ENCODE measurements at places on chromosomes 11 and 22.

DNA sequence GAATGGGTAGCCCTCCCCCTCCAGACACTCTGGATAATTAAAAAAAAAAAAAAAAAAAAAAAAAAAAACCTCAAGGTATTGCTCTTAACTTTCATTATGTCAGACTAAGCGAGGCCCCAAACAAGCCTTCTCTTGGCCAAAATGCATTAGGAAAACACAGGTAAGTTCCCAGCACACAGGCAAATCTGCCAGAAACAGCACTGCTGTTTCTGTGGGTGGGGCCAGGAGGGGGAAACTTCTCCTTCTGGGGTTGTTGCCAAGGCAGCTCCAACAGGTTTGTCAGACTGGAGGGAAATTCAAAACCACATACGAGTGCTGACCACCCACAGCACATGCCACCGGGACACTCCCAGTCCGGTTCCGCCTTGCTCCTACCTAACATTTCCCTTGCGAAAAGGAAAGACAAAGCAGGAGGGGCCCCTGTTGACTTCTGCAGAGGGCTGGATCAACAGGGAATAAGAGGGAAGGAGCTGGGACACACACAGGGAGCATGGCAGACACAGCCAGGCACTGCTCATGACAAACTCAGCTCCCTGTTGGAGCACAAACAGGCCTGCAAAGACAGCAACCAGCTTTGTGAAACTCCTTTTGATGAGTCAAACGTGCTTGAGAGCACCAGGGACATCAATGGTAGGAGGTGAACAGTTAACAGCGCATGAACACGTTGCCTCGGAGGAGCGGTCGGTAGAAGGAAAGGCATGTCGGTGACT lies 55.0 kb downstream of the MYH9 start:
- peak; percentile 97 for DNase-seq

- DNase-seq, result no peak
Observed at GRCh38 chr11:34910817-34911216, 5.4 kb downstream of the APIP start.

DNA sequence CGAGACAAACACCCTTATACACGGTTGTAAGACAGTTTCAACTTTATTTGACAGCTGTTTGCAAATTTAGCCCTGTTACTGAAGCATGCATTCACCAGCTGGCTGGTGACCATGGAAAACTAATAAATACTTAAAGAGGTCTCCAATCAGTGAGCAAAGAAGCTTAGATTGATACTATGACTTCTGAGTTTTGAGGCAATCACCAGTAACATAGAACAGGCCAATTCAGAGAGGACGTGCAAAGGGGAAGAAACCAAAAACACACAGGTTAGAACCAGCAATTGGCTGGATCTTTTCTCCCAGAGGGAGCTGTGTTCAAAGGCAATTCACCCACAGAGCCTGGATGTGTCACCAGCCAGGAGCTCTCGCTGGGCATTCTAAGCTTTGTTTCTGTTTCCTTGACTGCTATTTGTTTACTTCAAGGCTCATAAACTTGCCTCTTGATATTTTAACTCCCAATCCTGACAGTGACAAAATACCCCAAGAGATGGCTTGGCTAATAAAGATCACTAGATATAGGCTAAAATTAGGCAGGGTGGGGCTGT lies 113.6 kb upstream of the MTMR2 start:
- DNase-seq, result no peak

- peak; percentile 50 for DNase-seq
Observed at GRCh38 chr11:88357323-88358039, 19.9 kb upstream of the CTSC start.

DNA sequence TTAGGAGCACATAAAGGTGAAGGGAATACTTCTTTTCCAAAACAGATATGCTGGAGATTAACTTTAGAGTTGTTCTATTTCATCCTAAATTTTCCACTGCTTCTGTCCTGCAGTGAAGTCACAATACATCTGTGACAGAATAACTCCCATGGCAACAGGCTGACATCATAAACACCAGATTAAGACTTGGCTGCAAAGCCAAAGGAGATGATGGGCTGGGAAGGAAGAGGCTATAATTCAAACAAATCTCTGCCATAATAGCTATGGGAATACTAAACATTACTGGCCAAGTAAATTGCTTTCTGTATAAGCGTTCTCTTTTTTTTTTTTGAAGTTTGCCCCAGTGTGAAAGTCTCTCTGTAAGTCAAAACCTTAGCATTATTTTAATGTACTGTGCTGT lies 107.7 kb downstream of the CADM1 start:
- no peak for DNase-seq

GRCh38 chr11:105610871-105611571 lies 1.1 kb downstream of the GRIA4 start:
- peak; percentile 1 for DNase-seq

GRCh38 chr11:108854346-108854745 lies 189.5 kb downstream of the DDX10 start:
- DNase-seq, result no peak

- no peak for DNase-seq
Observed at GRCh38 chr11:120153221-120153620, 15.3 kb upstream of the TRIM29 start.

DNA sequence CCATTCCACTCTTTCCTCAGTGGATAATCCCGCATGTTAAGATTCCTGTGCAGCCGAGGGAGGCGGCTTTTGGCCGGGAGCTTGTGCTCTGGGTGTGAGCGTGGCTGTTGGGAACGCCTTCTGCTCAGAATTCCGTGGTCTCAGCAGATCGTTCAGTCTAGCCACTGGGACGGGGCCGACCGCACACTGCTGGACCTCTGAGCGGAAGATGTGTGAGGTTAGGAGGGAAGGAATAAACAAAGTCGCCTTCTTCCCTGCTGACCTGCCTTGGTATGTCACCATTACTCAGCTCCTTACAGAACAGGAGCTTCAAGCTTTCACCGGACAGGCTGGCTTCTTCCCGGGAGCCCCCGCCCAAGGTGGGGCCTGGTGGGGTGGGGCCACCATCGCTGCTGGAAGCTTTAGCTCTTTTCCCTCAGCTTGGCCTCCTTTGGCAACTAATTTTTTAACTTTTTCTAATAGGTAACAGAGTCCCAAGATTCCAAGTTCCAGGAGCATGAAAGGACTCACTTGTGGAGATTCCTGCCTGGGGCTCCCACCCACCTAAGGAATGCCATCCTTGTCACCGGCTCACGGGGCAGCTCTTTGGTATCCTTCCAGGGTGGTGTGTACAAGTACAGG lies 22.5 kb upstream of the SEPTIN5 start:
- peak; percentile 76 for DNase-seq

GRCh38 chr11:93196816-93197379 lies 893 bp downstream of the SLC36A4 start:
- peak; percentile 52 for DNase-seq

- peak; percentile 40 for DNase-seq
Observed at GRCh38 chr11:126061707-126062678, 673 bp downstream of the CDON start.

DNA sequence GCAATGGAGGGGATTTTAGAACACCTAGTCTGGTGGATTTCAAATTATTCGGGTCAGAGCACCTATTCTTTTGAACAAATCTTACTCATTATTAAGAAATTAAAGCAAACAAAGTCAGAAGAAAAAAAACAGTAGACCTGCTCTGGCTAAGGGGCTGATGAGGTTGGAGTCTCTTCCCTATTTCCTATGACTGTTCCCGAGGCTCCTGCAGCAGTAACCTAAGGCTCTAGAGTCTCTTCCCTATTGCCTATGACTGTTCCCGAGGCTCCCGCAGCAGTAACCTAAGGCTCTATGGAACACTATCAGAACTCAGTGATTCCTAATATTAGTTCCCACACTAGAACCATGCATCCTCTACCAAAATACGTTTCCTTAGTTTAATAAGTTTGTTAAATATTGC lies 607.9 kb downstream of the NTM start:
- DNase-seq, result peak; percentile 81

- DNase-seq, result no peak
Observed at GRCh38 chr22:21025763-21026755, 6.3 kb downstream of the SLC7A4 start.

- DNase-seq, result no peak
Observed at GRCh38 chr11:2807025-2807681, 78.4 kb downstream of the CDKN1C start.

DNA sequence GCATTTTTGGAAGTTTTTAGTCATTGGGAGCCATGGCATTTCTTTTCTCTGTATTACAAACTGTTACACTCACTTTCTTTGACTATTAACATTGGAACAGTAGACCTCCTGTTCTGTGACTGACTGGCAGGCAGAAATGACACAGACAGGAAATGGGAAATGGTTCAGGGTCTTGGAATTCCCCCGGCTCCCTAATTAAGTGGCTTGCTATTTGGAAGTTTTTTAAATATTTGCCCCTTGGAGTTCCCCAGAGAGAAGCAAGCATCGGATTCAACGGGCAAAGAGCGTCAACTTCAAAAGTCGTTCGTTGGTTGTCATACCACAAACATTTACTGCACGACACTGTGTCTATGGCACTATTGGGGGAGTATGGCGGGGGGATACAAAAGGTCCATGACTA lies 1.1 kb upstream of the BIRC2 start:
- peak; percentile 93 for DNase-seq

GRCh38 chr11:19739872-19740271 lies 27.2 kb downstream of the NAV2 start:
- peak; percentile 27 for DNase-seq

GRCh38 chr22:17096071-17096470 lies 11.3 kb downstream of the IL17RA start:
- DNase-seq, result no peak

GRCh38 chr22:46748908-46749675 lies 11.0 kb upstream of the CERK start:
- DNase-seq, result peak; percentile 44

- no peak for DNase-seq
Observed at GRCh38 chr11:96237766-96238266, 105.2 kb downstream of the MAML2 start.

DNA sequence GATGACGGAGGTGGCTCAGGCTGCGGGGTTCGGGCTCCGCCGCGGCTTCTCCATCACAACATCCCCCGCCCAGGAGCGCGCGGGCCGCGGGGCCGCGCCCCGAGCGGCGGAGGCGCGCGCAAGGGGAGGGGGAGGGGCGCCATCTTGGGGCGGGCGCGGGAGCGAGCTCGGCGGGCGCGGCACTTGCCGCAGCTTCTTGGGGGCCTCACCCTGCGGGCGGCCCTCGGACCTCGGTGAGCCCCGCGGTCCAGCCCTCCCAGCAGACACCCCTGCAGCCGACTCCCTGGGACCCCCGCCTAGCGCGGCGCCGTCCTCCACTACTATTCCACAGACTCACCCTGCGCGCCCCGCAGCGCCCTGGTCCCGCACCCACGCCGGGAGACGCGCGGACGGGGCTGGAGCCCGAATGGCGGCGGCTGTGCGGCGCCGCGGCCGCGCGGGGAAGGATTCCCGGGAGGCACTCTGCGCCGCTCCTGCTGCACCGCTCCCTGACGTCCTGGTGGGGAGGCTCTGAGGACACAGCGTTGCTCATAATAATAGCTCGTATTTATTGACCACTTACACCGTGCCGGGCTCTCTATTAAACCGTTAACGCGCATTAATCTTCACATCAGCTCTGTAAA lies at the start of gene APBB1:
APBB1 (minus strand) TSS at position 86 of the 623 bp plus-strand sequence. CDS start 7,747 bp downstream, outside the sequence.
- DNase-seq, result peak; percentile 69

GRCh38 chr11:63802637-63803414 lies 10.4 kb upstream of the SPINDOC start:
- peak; percentile 66 for DNase-seq

DNA sequence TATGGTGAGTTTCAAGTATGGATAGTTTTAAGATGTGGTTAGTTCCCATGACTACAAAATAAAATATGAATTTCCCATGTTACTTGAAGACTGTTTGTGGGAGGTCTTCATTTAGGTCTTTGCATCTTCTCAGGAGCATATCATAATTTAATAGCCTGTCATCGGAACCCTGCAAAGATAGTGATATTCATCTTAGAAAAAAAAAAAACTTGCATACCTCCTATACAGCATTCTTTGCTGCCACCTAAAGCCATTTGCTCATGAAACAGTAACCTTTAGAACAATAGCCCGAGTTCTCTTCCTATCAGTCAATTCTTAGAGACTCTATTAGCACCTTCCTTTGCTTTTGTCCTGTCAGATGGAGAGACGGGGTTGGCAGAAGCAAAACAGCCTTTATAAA lies 75.3 kb downstream of the ARFGAP2 start:
- DNase-seq, result no peak

- DNase-seq, result peak; percentile 65
Observed at GRCh38 chr11:120125024-120125423, 12.9 kb downstream of the TRIM29 start.

DNA sequence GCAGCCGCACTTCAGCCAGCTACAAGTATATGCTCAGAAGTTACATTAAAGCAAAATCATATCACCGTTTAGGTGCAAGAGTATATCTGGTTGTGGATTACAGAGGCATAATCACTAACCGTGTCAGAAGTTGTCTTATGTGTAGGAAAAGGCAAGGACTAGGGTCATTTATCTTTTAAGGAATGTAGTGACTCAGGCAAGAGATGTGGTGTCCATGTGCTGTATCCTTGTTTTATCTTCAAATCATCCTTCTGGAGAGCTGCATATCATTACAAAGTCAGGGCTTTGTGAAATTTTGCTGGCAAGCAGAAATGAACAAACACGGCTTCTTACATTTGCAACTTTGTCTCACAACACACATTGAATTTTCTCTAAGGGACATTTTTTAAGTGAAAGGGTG lies 12.7 kb upstream of the CHORDC1 start:
- no peak for DNase-seq

GRCh38 chr11:16186680-16187079 lies 169.7 kb downstream of the SOX6 start:
- DNase-seq, result no peak

GRCh38 chr22:37244922-37245722 lies 1.1 kb upstream of the RAC2 start:
- no peak for DNase-seq

- peak; percentile 32 for DNase-seq
Observed at GRCh38 chr22:45169591-45170466, 6.1 kb downstream of the NUP50 start.

DNA sequence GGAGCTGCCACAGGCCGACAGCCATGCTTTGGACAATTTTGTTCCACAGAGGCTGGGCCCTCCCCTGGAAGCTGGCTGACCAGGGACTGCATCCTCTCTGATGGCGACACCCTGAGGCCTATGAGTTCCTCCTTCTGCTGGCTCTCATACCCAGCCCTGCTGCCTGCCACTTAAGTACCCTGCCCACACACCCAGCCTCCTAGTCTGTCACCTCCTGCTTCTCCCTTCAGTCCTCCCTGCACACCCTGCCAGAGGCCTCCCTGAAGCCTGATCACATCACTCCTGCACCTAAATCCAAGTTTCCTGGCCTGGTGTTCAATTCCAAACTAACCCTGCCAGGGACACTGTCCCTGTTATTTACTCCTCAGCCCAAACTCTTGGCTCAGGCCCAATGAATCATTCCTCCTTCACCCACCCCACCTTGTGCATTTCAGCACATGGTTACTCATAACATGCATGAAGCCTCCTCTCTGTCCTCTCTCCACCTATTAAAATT lies 136.7 kb upstream of the NECTIN1 start:
- peak; percentile 5 for DNase-seq

- DNase-seq, result no peak
Observed at GRCh38 chr22:46009730-46010129, 32.8 kb upstream of the WNT7B start.
